ENCODE measurements at places on chromosomes 6 and 20. TPM values are rescaled to one million over a fixed set of nuclear protein-coding genes. Genes with fewer than 3 reads are reported as not detected.

- H3K4me1 ChIP-seq: peaks cover 66% of the 10 kb centered on the region
- H3K27ac ChIP-seq: peak overlapping the region; percentile 94
- peak; percentile 54 for DNase-seq
- no peaks in the 10 kb centered on the region for H3K36me3 ChIP-seq
- 0 out of 2 replicates have a peak overlapping the region, but pooled peaks have one; percentile 8 for H3K4me3 ChIP-seq
Observed at GRCh38 chr6:29759457-29759856, 36.2 kb downstream of the HLA-F start.

The MROH8 gene
- total RNA-seq: 0.89 TPM

GRCh38 chr6:163554663-163555062 lies 140.1 kb downstream of the QKI start:
- H3K4me3 ChIP-seq: no peak overlapping the region
- H3K4me1 ChIP-seq: peaks cover 18% of the 10 kb centered on the region
- no peak overlapping the region for H3K27ac ChIP-seq

GRCh38 chr20:50100552-50100951 lies 12.4 kb downstream of the UBE2V1 start:
- no peak for DNase-seq
- H3K36me3 ChIP-seq: peaks cover 11% of the 10 kb centered on the region
- no peaks in the 10 kb centered on the region for H3K27me3 ChIP-seq

- H3K27ac ChIP-seq: peak overlapping the region; percentile 80
- no peaks in the 10 kb centered on the region for H3K36me3 ChIP-seq
- peaks cover 37% of the 10 kb centered on the region for H3K27me3 ChIP-seq
Observed at GRCh38 chr20:41249411-41250281, 67.9 kb downstream of the ZHX3 start.

DNA sequence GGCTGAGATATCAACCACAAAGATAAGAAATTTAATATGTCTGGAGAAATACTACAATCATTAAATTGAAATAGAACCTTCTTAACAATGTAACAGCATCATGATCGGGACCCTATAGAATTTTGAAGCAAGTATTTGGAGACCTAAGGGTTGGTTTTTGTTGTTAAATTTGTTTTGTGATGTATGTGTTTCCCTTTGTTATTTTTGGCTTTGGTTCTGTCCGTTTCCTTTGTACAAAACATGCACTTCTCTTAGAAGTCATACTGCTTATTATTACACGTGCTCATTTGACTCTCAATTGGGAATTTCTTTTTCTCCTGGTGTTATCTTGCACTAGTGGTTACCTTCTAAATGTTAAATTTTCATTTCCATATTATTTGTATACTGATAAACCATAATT lies 4.0 kb upstream of the PLN start:
- no peak overlapping the region for H3K27ac ChIP-seq
- H3K4me3 ChIP-seq: no peak overlapping the region
- DNase-seq: no peak
- no peaks in the 10 kb centered on the region for H3K27me3 ChIP-seq

GRCh38 chr6:45558858-45559257 lies 181.1 kb upstream of the SUPT3H start:
- H3K27ac ChIP-seq: no peak overlapping the region
- no peaks in the 10 kb centered on the region for H3K36me3 ChIP-seq
- peaks cover 3% of the 10 kb centered on the region for H3K4me1 ChIP-seq
- no peak overlapping the region for H3K4me3 ChIP-seq

DNA sequence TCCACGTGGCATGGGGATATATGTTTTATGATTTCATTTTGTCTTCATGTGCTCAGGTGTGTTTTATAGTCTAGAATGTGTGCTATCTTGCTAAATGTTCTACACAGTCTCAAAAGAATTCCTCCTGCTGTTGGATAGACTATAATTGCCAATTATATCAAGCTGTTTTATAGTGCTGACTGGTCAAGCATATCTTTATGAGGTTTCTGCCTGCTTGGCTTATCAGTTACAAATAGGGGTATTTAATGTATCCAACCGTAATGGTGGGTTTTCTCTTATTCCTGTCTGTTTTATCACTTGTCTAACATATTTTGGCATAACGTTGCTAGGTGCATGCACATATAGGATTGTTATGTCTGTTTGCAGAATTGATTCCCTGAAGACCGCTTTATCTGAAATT lies 201.3 kb downstream of the EYS start:
- peaks cover 19% of the 10 kb centered on the region for H3K36me3 ChIP-seq
- no peaks in the 10 kb centered on the region for H3K4me1 ChIP-seq
- DNase-seq: no peak
- no peaks in the 10 kb centered on the region for H3K27me3 ChIP-seq

The PNPLA1 gene
- not detected for total RNA-seq

DNA sequence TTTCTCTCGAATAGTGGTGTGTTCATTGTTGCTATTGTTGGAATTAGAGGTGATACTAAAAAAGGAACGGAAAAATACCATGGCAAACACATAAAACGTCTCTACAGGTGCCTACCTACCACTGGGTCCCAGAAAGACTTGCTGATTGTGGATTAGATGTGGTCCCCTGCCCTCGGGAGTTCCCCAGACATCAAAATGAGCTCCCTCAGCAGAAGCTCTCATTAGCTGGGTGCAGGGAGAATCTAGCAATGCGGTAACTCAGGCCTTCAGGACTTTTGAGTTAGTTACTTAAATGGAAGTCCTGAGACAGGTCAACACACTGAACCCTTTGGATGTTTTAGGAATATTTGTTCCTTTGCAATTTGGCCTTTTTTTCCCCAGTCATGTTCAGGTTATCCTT lies 6.1 kb downstream of the IRF4 start:
- peaks cover 37% of the 10 kb centered on the region for H3K27me3 ChIP-seq
- DNase-seq: no peak
- H3K4me3 ChIP-seq: no peak overlapping the region
- peaks cover 7% of the 10 kb centered on the region for H3K4me1 ChIP-seq
- H3K36me3 ChIP-seq: peaks cover 4% of the 10 kb centered on the region

The ARHGAP40 gene
- total RNA-seq: 0.72 TPM

The COL9A1 gene
- 14.4 TPM for total RNA-seq

The SNAI1 gene
- 7.9 TPM for total RNA-seq

The THBS2 gene
- 33.5 TPM for total RNA-seq

DNA sequence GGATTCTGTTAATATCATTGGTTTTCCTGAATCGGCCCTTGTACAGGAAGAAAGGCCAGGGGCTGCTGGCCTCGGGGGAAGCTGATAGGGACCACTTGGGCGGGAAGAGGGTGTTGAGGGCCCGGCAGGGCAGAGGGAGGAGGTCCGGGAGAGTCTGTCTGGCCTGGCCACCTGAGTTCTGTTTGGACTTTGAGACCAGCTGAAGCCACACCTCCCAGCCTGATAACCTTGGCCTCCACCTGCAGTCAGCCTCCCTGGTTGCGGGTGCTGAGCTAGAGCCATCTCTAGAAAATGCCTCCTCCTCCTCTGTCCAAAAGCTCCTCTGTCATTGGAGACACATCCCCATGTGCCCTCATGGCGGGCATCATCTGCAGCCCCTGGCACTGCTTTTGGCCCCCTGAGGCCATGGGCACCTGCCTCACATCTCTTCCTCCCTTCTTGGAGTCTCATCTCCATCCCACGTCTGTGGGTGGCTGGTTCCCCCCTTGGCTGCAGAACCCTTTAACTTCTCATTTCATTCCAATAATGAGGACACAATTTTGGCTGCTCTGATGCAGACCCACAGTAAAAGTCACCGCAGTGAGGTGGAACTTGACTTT lies 16.6 kb downstream of the APCDD1L start:
- no peak for DNase-seq
- peaks cover 7% of the 10 kb centered on the region for H3K36me3 ChIP-seq
- H3K4me3 ChIP-seq: no peak overlapping the region
- H3K27me3 ChIP-seq: peaks cover 9% of the 10 kb centered on the region
- H3K4me1 ChIP-seq: no peaks in the 10 kb centered on the region

The LY6G6C gene
- total RNA-seq: 0.21 TPM

- H3K27ac ChIP-seq: no peak overlapping the region
- no peaks in the 10 kb centered on the region for H3K4me1 ChIP-seq
- no peaks in the 10 kb centered on the region for H3K36me3 ChIP-seq
Observed at GRCh38 chr20:24814556-24815195, 134.4 kb upstream of the CST7 start.

GRCh38 chr20:61246269-61246668 lies 5.8 kb upstream of the CDH4 start:
- H3K4me1 ChIP-seq: peaks cover 17% of the 10 kb centered on the region
- H3K4me3 ChIP-seq: no peak overlapping the region
- no peak overlapping the region for H3K27ac ChIP-seq
- H3K36me3 ChIP-seq: peaks cover 4% of the 10 kb centered on the region

DNA sequence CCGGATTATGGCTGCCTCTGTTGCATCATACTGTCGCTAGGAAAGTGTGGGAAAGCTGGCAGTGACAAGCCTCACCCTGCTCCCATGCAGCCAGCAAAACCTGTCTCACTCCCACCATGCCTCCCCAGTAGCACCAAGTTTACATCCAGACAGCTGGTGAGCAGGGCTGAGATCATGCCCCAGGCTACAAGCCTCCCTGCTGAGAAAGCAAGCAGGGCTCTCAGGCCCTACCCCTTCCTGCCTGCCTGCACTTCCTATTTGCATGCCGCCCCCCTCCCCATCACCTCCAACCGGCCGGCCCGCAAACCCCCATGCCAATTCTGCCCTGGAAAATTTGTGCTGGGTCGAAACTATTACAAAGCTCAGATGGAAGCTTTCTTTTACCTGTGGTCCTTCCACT lies 408.2 kb upstream of the FKBP1C start:
- DNase-seq: peak; percentile 20
- H3K27me3 ChIP-seq: no peaks in the 10 kb centered on the region
- H3K27ac ChIP-seq: no peak overlapping the region
- peaks cover 33% of the 10 kb centered on the region for H3K36me3 ChIP-seq
- no peak overlapping the region for H3K4me3 ChIP-seq

The BPIFA1 gene
- total RNA-seq: not detected

The GNAS-AS1 gene
- 13.4 TPM for total RNA-seq

- H3K27me3 ChIP-seq: no peaks in the 10 kb centered on the region
- peaks cover 8% of the 10 kb centered on the region for H3K4me1 ChIP-seq
- H3K36me3 ChIP-seq: no peaks in the 10 kb centered on the region
- H3K27ac ChIP-seq: no peak overlapping the region
Observed at GRCh38 chr6:101163611-101164010, 229.9 kb upstream of the GRIK2 start.

GRCh38 chr6:140485740-140486449 lies 1111.4 kb upstream of the CITED2 start:
- no peak for DNase-seq
- peaks cover 2% of the 10 kb centered on the region for H3K27me3 ChIP-seq
- no peak overlapping the region for H3K27ac ChIP-seq
- H3K4me1 ChIP-seq: peaks cover 22% of the 10 kb centered on the region
- H3K36me3 ChIP-seq: peaks cover 12% of the 10 kb centered on the region

DNA sequence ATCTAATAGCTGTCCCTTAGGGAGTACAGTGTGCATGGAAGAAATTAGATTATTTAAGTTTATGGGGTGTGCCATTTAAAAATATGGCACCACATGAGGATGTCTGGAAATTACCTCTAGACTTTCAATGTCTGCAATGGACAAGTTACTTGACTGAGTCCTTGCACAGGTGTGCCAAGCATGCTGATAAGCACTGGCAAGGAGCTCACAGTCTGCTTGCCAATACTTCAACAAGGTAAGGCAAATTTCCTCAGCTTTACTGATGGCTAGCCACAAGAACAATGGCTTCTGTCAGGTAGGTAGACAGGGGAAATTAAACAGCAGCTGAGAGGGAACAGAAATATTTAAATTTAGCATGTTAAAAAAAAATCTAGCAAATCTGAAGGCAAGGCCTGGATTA lies 91.1 kb upstream of the TRAF3IP2 start:
- DNase-seq: no peak
- peaks cover 15% of the 10 kb centered on the region for H3K36me3 ChIP-seq
- H3K4me3 ChIP-seq: no peak overlapping the region
- no peaks in the 10 kb centered on the region for H3K4me1 ChIP-seq
- H3K27me3 ChIP-seq: no peaks in the 10 kb centered on the region

GRCh38 chr20:54228841-54229240 lies 21.0 kb downstream of the PFDN4 start:
- H3K36me3 ChIP-seq: no peaks in the 10 kb centered on the region
- H3K27me3 ChIP-seq: 0 out of 2 replicates have a peak, but pooled peaks cover 3% of the 10 kb centered on the region
- H3K4me1 ChIP-seq: peaks cover 4% of the 10 kb centered on the region
- DNase-seq: no peak
- no peak overlapping the region for H3K27ac ChIP-seq
- H3K4me3 ChIP-seq: no peak overlapping the region

The QKI gene
- 138 TPM for total RNA-seq

DNA sequence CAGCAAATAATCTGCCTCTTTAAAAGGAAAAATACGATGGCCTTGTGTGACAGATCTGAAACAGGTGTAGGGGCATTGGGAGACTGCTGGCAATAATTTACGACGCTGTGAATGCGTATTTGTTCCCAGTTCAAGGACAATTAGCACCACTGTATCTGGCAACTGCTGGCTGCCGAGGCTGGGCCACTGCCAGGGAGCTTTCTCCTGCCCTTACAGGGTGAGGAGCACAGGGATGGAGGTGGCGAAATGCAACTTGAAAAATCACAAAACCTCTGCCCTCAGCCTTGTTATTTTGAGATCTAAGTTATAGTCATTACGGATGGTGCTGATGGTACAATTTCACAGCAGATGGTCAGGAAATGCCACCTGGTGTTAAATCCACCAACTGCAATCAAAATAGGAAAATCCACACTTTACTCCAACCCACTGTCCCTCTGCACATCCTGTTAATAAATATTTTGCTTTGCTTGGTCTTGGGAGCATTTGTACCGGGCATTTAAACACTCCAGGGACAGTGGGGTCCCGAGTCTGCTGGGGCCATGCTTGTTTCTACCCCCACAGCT lies 6.4 kb downstream of the MYLK4 start:
- no peak overlapping the region for H3K27ac ChIP-seq
- no peaks in the 10 kb centered on the region for H3K36me3 ChIP-seq
- H3K4me1 ChIP-seq: peaks cover 16% of the 10 kb centered on the region
- no peaks in the 10 kb centered on the region for H3K27me3 ChIP-seq
- DNase-seq: no peak
- no peak overlapping the region for H3K4me3 ChIP-seq

The CRYBG1 gene
- 9.1 TPM for total RNA-seq

The TPBG gene
- 29.6 TPM for total RNA-seq

GRCh38 chr6:26595669-26596269 lies 984 bp upstream of the ABT1 start:
- no peak overlapping the region for H3K4me3 ChIP-seq
- H3K36me3 ChIP-seq: peaks cover 14% of the 10 kb centered on the region
- H3K4me1 ChIP-seq: peaks cover 11% of the 10 kb centered on the region
- peaks cover 17% of the 10 kb centered on the region for H3K27me3 ChIP-seq

DNA sequence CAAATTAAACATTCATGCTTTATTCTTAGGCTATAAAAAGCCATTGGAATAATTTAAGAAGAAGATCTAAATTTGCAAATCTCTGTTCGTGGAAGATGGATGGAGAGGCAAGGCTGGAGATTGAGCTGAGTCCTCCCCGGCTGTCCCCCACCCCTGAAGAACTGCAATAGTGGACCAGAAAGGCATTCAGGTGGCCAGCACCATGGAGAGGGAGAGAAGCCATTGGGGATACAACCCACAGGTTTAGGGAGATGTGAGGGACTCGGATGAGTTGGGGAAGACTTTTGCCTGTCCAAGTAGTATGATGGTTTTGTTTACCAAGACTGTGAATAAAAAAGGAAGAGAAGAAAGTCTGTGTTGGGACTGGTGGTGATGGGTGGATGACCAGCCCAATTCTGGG lies 120.8 kb downstream of the F13A1 start:
- no peak overlapping the region for H3K4me3 ChIP-seq
- H3K27me3 ChIP-seq: no peaks in the 10 kb centered on the region
- DNase-seq: no peak

GRCh38 chr20:10651227-10651990 lies 22.4 kb downstream of the JAG1 start:
- no peak for DNase-seq
- peaks cover 86% of the 10 kb centered on the region for H3K4me1 ChIP-seq
- H3K27me3 ChIP-seq: no peaks in the 10 kb centered on the region
- H3K4me3 ChIP-seq: no peak overlapping the region
- H3K27ac ChIP-seq: peak overlapping the region; percentile 64
- H3K36me3 ChIP-seq: peaks cover 62% of the 10 kb centered on the region

The RAB5IF gene
- 88.4 TPM for total RNA-seq

The BANF2 gene
- total RNA-seq: not detected
